Fibroblast of villous mesenchyme (primary cell): ENCODE measurements at places on chromosomes 11 and 22.

DNA sequence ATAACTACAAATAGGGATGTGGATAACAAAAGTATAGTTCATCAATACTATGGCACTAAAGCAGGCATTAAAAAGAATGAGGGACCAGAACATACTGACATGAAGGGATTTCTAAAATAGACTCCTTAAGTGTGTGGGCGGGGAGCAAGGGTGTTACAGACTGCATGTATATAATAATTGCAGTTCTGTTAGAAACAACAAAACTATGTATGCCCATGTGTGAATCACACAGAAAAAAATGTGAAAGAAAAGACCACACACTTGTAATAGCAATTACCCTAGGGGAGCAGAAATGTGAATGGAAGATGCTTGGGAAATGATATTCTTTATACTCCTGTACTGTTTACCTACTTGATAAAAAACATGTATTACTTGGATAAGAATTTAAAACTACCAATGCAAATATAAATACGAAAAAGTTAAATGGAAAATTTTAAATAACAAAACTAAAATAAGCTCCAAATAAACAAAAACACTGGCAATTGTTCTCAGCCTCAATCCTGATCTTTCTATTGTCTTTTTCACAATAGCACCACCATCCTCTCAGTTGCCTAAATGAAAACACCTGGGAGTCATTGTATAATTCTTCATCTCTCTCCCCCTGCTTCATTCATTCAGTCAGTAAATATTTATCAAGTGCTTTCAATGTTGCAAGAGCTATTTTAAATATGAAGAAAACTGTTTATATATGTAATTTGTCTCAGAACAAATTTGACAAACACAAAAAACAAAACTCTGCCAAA, 129.8 kb downstream of the FCHSD2 start:
- no peak for DNase-seq

DNA sequence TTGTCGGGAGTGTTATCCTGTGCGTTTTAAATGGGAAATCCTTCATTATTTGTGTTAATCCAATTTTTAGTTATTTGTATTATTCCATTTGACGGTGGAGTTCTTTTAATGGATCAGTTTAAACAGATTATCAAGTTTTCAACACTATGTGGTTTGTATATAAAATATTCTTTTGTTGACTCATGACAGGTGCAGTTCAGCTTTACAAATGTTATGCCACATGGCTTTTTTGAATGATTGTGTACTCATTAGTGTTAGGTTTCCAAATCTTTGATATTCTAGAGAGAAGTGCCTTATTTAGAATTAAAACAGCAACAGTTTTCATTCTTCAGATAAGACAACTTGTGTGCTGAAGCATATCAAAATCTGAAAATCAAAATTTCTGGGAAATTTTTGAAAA, 2.4 kb downstream of the JAM3 start:
- DNase-seq, result no peak

GRCh38 chr11:119025978-119026766, 4.5 kb downstream of the SLC37A4 start:
- no peak for DNase-seq

DNA sequence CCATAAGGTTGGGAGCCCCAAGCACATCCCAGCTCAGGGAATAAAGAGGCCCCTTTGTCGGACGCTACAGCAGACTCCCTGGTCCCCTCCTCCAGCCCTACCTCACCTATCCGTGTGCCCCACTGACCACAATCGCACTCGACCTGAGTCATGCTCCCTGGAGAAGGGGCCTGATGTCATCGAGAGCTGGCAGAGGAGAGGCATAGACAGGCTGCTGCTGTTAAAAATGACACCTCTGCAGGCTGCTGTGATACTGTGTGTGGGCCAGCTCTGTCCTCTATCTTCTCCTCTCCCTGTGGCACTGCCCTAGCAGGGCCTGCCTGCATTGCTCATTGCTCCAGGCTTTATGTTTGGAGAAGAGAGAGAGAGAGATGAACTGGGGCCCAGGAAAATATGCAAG, 123.4 kb upstream of the SYT13 start:
- no peak for DNase-seq

DNA sequence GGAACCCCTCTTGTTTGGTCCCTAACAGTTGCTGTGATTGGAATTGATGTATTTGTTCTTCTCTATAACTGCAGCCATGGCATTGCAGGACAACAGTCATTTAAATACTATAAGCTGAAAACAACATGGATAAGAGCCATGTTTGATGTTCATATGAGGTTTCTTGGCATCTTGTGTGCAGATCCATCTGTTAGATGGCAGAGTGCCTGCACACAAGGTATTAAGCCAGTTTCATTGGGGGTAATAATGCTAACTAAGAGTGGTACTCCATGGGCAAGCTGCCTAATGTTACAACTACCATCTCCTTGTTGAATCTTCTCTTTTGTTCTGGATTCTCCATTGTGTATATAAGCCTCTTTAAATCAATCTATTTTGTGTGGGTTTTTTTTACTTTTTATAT, 206.0 kb upstream of the CHORDC1 start:
- DNase-seq, result no peak

DNA sequence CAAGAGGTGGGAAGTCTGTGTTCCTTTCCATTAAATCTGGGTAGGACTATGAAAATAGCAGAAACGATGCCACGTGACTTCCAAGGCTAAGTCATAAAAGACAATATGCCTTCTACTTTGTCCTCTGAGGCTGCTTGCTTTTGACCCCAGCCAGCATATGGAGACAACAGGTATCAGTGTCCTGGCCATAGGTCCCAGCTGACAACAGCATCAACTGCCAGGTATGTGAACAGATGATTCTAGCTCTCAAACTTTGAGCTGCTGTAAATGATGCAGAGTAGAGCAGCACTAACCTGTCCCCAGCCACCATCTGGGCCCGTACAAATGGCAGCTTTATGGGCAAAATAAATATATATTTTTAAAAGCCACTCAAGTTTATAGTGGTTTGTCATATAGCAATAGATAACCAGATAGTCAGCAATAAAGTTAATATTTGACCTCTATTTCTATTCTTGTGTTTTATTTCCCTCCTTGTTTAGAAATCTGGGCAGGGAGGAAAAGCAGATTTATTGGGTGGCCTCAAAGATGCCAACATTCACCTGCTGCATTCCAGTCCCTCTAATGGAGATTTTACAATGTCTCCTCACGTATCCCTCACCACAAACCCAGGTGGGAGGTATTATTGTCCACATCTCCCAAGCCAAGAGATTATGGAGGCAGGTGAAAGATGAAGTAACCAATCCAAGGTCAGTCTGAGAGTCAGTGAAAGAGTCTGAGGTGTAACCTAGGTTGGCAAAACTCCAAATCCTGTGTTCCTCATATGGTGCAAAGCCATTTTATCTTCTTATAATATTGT, 209.6 kb upstream of the LARGE1 start:
- no peak for DNase-seq

DNA sequence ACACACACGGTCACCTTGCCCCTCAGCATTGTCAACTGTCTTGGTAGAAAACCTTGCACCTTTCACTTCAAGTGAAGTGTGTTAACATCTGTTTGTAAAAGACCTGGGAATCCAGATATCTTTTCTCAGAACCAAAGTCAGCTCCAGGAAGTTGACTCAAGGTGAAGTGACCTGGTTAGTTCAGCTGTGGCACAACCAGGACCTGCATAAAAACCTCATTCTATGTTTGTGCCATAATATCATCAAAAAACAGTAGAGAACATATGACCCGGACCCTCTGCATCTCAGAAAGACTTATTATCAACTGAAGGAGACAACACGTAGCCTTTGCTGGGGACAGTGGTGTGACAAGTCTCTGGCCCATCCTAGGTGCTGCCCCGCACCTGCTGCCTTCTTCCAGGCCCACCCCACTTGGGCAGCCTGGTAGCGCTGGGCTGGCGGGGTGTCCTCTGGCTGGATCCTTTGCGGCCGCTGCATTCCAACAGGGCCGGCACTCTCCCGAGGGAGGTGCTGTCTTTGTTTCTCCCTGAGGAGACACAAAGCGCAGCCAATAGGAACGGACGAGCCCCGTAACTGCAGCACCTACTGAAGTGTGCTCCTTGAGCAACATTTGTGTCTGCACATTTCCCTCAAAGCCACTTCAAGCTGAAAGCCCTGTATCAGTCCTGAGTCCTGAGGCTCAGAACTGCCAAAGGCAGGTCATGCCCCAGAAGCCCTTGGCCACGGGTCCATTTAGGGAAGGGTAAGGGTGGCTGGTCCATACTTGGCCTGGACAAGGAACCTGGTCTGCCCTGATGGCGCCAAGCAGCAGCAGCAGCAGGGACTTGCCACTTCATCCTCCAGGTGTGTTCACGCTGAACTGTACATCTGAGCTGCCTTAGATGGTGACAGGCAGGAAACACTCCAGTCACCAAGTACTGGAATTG, 25.2 kb downstream of the LRRC74B start:
- no peak for DNase-seq

GRCh38 chr11:110798201-110798900, 86.1 kb upstream of the ARHGAP20 start:
- no peak for DNase-seq

- no peak for DNase-seq
These were observed 15.8 kb downstream of the TPST2 start for GRCh38 chr22:26574001-26574723.

DNA sequence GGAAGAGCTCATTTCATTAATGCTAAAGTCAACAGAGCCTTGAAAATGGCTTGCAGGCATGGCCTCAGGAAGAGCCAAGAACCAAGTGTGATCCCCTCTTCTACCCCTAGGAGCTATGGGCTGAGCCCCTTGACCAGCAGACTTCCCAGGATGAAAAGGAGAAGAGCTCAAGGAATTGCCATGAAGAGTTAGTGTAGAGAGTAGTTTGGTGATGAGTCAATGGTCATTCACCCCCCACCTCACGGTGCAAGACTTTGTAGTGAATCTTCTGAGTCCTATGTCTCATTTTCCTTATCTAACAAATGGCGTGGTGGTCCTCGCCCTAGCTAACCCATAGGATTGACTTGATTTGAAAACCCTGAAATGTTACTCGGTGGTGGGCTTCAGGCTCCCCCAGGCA, 422.4 kb upstream of the CADM1 start:
- DNase-seq, result no peak

DNA sequence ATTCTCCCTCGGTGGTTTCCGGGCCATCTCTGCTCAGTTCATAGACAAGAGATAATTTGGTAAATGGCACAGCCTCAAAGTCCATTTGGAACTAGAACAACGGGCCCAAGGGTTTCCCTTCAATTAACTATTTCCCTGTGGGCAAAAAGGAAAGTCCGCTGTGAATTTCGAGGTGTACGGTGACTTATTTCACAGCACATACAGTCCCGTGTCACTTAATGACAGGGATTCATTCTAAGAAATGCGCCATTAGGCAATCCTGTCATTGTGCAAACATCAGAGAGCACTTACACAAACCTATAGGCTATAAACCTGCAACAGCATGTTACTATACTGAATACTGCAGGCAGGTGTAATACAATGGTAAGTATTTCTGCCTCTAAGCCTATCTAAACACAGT, 551.6 kb downstream of the OPCML start:
- no peak for DNase-seq

DNA sequence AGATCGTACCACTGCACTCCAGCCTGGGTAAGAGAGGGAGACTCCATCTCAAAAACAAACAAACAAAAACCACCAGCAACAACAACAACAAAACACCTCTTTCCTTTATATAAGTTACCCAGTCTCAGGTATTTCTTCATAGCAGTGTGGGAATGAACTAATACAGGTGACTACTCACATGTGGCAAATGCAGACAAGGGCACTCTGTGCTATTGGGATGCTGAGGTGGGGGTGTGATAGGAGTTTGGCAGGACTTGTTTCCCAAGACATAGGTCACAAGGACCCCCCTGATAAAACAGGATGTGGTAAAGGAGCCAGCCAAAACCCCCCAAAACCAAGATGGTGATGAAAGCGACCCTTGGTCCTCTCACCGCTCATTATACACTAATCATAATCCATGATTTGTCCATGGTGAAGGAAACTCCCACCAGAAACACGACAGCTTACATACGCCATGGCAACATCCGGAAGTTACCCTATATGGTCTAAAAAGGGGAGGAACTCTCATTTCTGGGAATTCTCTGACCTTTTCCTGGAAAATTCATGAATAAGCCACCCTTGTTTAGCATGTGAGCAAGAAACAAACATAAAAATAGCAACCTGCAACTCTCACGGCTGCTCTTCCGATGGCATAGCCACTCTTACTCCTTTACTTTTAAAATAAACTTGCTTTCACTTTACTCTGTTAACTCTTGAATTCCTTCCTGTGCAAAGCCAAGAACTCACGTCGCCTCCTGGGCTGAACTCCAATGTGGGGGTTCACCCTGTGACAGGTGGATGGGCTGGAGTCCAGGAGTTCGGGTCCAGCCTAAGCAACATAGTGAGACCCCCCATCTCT, 18.8 kb upstream of the INCENP start:
- DNase-seq, result peak; percentile 92

DNA sequence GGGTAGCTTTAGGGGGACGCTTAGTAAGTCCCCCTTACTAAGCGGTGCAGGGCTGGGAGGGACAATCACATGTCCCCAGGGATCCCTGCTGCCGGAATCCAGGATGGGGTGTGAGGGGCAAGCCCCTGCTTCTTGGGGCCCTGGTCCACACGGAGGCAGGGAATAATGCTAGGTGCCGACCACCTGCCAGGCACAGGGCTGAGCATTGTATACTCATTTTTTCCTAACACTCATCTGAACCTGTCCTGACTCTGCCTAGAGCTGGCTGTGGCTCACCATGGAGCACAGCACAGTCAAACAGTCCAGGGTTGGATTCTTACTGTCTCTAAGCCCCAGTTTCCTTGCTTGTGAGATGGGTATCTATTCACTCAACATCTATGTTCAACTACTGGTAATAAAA, 1.4 kb upstream of the LTBP3 start:
- DNase-seq, result no peak

DNA sequence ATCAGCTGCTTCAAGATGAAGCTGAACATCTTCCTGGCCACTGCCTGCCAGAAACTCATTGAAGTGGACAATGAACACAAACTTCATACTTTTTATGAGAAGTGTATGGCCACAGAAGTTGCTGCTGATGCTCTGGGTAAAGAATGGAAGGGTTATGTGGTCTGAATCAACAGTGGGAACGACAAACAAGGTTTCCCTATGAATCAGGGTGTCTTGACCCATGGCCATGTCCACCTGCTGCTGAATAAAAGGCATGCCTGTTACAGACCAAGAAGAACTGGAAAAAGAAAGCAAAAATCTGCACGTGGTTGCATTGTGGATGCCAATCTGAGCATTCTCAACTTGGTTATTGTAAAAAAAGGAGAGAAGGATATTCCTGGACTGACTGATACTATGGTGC, 22.2 kb upstream of the BIRC3 start:
- DNase-seq, result no peak

GRCh38 chr11:12102588-12103410, 7.6 kb upstream of the MICAL2 start:
- DNase-seq, result no peak
